ENCODE measurements at places on chromosomes 7 and 10.

DNA sequence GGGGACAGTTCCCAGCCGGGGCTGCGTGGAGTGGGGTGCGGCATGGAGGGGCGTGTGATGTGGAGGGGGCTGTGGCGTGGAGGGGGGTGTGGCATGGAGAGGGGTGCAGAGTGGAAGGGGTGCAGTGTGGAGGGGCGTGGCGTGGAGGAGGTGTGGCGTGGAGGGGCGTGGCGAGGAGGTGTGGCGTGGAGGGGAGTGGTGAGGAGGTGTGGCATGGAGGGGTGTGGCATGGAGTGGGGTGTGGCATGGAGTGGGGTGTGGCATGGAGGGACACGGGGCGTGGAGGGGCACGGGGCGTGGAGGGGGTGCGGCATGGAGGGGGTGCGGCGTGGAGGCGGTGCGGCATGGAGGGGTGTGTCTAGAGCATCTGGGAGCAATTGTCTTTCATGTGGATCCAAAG, 33.6 kb downstream of the NKX6-2 start:
- no peak for DNase-seq

GRCh38 chr7:41685684-41686083, 17.2 kb downstream of the INHBA start:
- DNase-seq, result no peak

- no peak for DNase-seq
Observed at GRCh38 chr7:110664803-110665202, 426.1 kb upstream of the LRRN3 start.

- DNase-seq, result no peak
Observed at GRCh38 chr10:74018241-74018640, 20.3 kb downstream of the VCL start.
